AG04449 (cell line): ENCODE measurements at places on chromosomes 5 and 9.
A peak's percentile ranks its signal among the peaks of the same experiment; 100 is the strongest.

DNA sequence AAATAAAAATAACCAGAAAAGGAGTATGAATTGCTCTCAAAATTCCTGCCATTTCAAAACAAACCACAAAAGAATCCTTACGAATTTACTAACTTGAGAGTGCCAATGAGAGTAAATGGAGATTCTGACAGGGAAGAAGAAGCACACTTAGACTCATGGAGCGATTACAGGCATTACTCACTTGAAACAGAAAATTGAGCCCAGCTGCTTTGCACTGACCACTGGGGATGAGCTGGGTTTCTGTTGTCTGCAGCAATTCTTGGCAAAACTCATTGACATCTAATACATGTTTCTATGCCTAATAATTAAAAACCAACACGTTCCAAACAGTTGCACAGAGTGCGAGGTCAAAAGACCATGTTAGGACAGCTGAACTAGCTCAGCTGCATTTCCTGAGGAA is 731.6 kb downstream of the DNAH5 start:
- DNase-seq = no peak

DNA sequence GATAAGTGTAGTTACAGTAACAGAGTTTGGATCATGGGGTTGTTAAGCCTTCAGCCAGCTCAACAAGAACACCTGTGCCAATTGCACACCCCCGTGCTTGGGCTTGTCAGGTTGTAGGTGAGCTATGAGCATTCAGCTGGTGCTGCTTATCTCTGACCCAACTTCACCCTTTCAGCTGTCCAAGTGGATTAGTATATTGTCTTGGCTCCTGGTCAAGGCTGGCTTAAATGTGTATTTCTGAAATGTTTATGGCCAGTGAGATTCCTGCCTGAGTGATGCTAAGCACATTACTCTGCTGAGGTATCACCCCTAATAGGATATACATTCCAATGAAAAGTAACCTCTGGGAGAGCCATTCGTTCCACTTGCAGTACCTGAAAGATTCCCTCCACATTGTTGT is 44.2 kb upstream of the LMNB1 start:
- DNase-seq = no peak

GRCh38 chr9:16294133-16294770 is 576.2 kb downstream of the BNC2 start:
- DNase-seq = no peak

DNA sequence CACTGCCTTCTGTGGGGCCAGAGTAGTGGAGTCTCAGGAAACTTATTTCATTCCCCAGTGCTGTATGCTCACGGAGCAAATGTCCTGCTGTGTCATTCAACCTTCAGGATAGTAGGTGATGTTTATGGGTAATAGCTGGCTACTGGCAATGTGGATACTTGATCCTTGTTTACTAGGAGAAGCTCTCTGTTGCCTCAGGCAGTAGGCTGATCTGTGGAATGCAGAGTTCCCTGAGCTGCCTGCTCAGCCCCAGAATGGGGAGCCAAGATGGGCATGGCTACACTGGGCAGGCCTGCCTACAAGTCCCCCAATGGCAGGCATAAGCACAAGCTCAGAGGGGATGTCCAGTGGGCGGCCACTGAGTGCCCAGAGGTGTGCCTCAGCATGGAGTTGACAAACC is 323.1 kb upstream of the KCNN2 start:
- DNase-seq = no peak

- DNase-seq = no peak
Measured at GRCh38 chr5:35884773-35885172, 28.1 kb downstream of the IL7R start.

GRCh38 chr9:14923701-14924100 is 13.5 kb upstream of the FREM1 start:
- no peak for DNase-seq

DNA sequence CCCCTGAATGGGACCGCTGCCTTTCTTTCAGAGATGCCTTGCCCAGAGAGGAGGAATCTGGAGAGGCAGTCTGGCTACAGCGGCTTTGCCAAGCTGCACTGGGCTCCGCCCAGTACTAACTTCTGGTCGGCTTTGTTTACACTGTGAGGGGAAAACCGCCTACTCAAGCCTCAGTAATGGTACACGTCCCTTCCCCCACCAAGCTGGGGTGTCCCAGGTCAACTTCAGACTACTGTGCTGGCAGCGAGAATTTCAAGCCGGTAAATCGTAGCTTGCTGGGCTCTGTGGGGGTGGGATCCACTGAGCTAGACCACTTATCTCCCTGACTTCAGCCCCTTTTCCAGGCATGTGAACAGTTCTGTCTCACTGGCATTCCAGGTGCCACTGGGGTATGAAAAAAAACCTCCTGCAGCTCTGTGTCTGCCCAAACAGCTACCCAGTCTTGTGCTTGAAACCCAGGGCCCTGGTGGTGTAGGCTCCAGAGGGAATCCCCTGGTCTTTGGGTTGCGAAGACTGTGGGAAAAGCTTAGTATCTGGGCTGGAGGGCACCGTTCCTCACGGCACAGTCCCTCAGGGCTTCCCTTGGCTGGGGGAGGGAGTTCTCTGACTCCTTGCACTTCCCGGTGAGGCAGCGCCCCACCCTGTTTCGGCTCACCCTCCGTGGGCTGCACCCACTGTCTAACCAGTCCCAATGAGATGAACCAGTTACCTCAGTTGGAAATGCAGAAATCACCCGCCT is 171.2 kb downstream of the CWC27 start:
- no peak for DNase-seq

- DNase-seq = no peak
Measured at GRCh38 chr9:10005206-10005605, 607.6 kb downstream of the PTPRD start.

GRCh38 chr9:88180081-88180765 is 41.9 kb upstream of the SPATA31C2 start:
- no peak for DNase-seq

DNA sequence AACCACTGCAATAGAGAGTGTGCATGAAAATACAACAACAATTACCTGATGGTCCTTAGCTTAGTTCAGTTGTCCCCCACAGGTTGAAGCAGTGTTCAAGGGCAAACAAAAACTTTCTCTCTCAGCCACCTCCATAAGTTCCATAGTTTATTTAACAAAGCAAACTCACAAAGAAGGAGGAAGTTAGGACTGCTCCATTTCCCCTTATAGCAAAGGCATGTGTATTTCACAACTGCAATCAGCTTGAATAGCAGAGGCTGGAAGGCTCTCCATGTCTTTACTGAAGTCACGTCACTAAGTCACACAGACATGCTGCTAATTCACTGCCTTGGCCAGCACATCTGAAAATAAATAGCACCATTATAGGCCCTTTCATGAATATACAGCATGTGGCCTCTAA is 43.3 kb downstream of the DOCK8 start:
- no peak for DNase-seq

- no peak for DNase-seq
Measured at GRCh38 chr5:172611913-172612312, 29.1 kb upstream of the NEURL1B start.

DNA sequence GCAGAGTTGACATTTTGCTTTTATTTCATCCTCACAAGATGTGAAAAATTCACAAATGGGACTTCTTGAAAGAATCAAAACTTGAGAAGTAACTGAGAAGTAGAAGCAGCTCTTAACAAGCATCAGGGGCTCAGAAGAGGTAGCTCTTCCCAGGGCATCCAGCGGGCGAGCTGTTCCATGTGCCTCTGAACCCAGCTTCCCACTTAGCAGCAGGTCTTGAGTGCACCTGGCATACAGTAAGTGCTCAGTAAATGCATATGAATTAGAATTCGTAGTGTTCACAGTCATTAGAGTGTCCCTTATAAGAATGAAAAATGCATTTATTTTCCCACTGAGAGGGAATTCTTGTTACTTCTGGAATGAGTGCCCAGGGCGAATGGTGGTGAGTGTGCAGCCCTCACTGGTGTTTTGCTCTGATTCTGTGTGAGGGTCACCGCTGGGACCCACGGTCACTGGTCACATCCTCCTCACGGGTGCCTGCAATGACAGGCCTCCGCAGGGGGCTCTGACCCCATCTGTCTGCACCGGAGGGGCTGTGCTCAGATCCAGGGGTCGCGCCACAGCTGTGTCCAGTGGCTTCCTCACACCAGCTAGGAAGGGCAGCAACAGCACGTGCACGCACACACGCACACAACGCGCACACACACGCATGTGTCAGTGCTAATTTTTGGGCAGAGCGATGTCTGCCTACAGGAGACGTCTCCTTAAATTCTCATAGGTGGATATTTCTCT is 26.9 kb downstream of the EXOC3 start:
- no peak for DNase-seq

DNA sequence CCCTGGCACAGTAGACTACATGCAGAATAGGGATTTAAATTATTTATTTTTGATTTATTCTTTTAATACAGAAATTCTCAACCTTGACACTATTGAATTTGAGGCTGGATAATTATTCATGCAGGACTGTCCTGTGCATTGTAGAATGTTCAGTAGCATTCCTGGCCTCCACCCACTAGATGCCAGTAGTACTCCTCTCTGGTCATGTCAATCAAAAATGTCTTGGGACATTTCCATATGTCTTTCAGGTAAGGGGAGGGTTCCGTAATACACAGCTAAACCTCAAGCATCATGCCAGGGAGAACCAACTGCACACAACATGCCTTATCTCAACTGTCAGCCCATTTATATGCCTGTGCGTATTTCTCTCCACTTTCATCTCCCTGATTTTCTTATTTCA is 231.8 kb downstream of the BRINP1 start:
- DNase-seq = no peak

DNA sequence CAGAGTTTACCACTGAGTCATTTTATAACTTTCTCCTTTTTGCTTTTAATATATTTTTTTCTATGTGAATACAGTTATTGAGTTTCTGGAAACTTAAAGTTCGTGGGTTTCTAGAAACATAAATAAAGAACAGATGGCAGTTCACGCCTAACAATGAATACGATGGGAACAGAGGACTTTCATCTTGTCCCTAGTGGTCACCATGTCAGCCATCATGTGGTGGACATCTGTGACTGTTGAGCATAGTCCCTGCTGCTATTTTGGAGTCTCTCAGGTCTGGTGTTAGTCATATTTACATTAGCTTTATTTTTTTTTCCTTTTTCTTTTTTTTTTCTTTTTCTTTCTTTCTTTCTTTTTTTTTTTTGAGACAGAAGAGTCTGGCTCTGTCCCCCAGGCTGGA is 85.3 kb downstream of the XRCC4 start:
- DNase-seq = no peak

DNA sequence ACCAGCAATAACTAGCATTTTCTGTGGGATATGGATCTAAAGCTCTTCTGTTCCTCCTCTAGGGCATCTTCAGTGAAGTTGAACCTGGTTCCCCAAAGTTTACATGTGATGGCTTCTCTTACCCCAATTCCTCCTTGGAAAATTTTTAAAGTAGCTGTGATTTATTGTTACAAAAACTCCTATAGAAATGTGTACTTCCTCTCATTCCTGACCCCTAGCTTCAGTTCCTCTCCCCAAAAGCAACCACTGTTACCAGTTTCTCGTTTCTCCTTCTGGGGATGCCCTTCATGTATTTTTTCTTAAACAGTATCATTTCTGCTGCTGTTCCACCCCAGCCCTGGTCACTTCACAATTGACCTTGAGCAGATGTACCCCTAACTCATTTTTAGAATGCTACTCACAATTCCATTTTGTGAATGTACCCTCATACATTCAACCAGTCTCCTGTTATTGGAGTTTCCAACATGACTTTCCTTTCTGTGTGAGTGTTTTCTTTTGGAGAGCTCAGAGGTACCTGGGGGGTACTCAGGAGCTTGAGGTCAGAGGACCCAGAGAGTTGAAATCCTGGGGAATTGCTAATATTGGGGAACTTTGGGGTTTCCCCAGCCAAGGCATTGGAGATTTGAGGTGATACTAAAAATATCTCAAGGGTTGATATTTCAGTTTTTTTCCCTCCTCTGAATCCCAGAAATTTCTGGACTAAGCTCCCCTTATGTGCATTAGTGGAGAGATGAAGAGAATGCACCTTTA is 18.6 kb upstream of the GLRX start:
- no peak for DNase-seq

DNA sequence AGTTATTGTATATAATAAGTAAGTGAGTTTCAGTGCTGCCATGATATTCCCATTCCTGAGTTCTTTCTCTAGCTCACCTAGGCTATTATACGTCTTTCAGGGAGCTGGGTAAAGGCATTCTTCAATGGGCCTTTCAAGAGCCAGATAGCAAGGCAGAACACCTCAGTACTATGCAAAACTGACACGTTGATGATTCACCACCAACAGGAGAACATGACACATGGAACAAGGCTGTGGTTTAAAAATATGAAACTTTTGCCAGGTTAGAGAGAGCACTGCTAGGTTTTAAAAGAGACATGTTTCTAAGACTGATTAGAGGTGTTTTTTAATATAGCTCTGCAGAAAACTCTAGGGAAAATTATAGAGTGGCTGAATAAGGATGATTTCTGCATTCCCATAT is 95.9 kb downstream of the UGCG start:
- no peak for DNase-seq

- DNase-seq = no peak
Measured at GRCh38 chr5:68264024-68264956, 48.7 kb downstream of the PIK3R1 start.

DNA sequence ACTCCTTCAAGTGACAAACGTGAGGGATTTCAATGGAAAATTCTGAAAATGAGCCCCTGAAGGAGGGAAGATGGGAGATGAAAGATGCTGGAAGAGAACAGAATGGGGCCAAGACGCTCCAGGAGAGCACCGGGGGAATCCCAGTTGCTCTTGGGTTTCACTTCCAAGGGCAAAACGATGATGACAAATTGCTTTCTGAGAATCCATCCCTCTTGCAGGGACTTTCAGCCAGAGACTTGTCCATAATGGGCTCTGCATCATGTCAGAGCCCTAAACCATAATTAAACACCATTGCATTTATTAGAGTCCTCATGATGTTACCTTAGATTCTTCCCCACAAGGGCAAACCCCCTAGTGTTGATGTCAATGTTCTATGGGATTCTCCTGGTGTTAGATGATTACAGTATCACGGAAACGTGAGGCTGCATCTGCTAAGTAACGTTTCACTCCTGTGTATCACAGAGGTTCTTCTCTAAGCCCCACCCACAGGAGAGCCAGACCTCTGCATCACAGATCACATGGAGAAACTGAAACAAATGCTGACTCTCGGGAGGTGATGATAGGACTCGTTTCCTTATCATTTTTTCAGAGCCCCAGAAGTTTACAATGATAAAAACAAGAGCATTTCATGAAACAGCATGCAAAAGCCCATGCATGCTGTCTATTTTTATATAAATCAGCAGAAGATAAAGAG is 114.4 kb downstream of the TENT4A start:
- no peak for DNase-seq

- DNase-seq = no peak
Measured at GRCh38 chr9:34809504-34810186, 99.7 kb upstream of the CCL21 start.

DNA sequence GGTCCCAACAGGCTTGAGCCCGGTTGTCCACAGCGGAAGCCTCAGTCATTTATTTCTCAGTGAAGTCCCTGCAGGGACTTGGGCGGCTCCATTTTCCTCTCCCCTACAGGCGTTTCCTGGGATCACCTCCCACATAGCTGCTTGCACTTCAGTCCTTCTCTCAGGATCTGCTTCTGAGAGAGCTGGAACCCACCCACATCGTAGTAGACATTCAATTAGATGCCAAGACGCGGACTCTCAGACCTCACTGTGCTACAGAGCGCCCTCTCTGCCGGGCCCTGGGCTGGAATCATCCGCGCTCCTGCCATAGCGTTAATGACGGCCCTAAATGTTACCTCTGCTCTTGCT is 54.0 kb upstream of the ROR2 start:
- DNase-seq = no peak

GRCh38 chr5:58902765-58903164 is 319.9 kb downstream of the RAB3C start:
- DNase-seq = no peak

- DNase-seq = no peak
Measured at GRCh38 chr5:67802766-67803165, 412.8 kb upstream of the PIK3R1 start.

GRCh38 chr5:120139039-120139438 is 325.1 kb upstream of the PRR16 start:
- peak; percentile 83 for DNase-seq
